ENCODE measurements at places on chromosomes 12 and 14. TPM values are rescaled to one million over a fixed set of nuclear protein-coding genes. Genes with fewer than 3 reads are reported as not detected.

GRCh38 chr14:67268426-67269150, 27.4 kb downstream of the PALS1 start:
- no peak overlapping the region for H3K27ac ChIP-seq
- H3K4me3 ChIP-seq, result no peak overlapping the region
- no peaks in the 10 kb centered on the region for H3K27me3 ChIP-seq
- DNase-seq, result no peak
- H3K36me3 ChIP-seq, result no peaks in the 10 kb centered on the region

DNA sequence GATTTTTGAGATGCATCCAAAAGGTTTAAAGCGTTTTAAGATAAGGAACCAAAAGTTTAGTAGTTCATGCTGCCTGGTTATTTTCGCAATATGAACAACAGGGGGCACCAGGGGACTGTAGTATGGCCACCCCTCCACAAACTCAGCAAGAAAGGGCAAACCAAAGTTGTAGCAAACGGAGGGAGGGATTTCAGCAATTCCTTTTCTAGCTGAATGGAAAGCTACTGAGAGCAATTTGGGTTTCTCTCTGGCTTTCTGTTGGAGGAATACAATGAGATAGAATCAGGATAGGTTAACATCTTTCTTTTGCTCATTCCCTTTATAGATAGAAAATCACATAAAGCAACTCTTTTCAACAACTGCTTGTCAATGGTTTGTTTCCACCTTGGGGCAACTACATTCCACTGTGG, 62.5 kb downstream of the DRAM1 start:
- DNase-seq, result peak; percentile 82
- no peak overlapping the region for H3K27ac ChIP-seq
- H3K4me1 ChIP-seq, result peaks cover 12% of the 10 kb centered on the region
- no peak overlapping the region for H3K4me3 ChIP-seq
- H3K36me3 ChIP-seq, result no peaks in the 10 kb centered on the region
- no peaks in the 10 kb centered on the region for H3K27me3 ChIP-seq

- H3K27me3 ChIP-seq, result no peaks in the 10 kb centered on the region
- H3K36me3 ChIP-seq, result no peaks in the 10 kb centered on the region
- DNase-seq, result no peak
- no peak overlapping the region for H3K4me3 ChIP-seq
- no peak overlapping the region for H3K27ac ChIP-seq
Measured at GRCh38 chr12:105071981-105072380, 12.3 kb downstream of the ALDH1L2 start.

GRCh38 chr12:117437516-117438255, 76.3 kb upstream of the NOS1 start:
- no peak overlapping the region for H3K27ac ChIP-seq
- no peak overlapping the region for H3K4me3 ChIP-seq
- no peaks in the 10 kb centered on the region for H3K4me1 ChIP-seq
- H3K27me3 ChIP-seq, result no peaks in the 10 kb centered on the region
- H3K36me3 ChIP-seq, result no peaks in the 10 kb centered on the region
- DNase-seq, result no peak

DNA sequence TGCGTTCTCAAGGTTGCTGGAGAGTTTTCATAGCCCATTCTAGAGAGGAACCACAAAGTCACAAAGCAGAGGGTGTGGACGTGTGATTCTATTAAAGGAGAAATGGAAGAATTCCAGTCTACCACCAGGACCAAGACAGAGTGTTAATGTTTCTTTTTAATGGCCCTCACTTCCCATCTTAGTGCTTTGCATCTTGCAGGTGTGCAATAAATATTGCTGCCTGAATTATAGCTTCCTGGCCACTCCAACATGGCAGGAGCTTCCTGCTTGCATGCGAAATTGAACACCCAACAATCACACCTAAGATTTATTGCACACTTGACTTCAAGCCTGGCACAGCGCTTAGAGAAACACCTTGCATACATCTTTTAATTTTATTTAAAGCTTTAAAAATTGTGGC, 22.4 kb upstream of the PPP1CC start:
- no peak overlapping the region for H3K27ac ChIP-seq
- H3K36me3 ChIP-seq, result no peaks in the 10 kb centered on the region
- H3K4me1 ChIP-seq, result no peaks in the 10 kb centered on the region
- DNase-seq, result no peak

DNA sequence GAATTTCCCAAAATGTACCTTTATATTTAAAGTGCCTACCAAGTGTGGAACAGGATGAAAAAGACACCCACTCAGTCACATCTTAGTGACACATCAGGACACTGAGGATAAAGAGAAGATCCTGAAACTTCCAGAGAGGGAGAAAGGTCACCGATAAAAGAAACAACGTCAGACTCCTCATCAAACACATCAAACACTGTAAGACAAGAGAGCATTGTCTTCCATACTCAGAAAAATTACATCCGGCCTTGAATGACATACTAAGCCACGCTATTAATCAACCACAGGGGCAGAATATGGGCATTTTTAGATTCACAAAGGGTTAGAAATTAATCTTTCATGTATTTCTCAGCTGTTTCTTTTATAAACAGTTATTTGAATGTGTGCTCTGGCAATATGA, 490.3 kb downstream of the APAF1 start:
- no peak for DNase-seq
- no peaks in the 10 kb centered on the region for H3K4me1 ChIP-seq
- H3K27me3 ChIP-seq, result no peaks in the 10 kb centered on the region
- no peaks in the 10 kb centered on the region for H3K36me3 ChIP-seq

GRCh38 chr12:87758271-87758670, 270.9 kb downstream of the C12orf50 start:
- H3K4me3 ChIP-seq, result no peak overlapping the region
- no peaks in the 10 kb centered on the region for H3K36me3 ChIP-seq
- H3K4me1 ChIP-seq, result no peaks in the 10 kb centered on the region
- H3K27ac ChIP-seq, result no peak overlapping the region
- H3K27me3 ChIP-seq, result no peaks in the 10 kb centered on the region

- no peaks in the 10 kb centered on the region for H3K4me1 ChIP-seq
- H3K36me3 ChIP-seq, result no peaks in the 10 kb centered on the region
Measured at GRCh38 chr12:15546102-15546701, 223.9 kb downstream of the PTPRO start.

- H3K27ac ChIP-seq, result no peak overlapping the region
- no peak overlapping the region for H3K4me3 ChIP-seq
- H3K36me3 ChIP-seq, result no peaks in the 10 kb centered on the region
- H3K4me1 ChIP-seq, result no peaks in the 10 kb centered on the region
- DNase-seq, result no peak
Measured at GRCh38 chr12:25894759-25895158, 63.7 kb upstream of the RASSF8 start.

GRCh38 chr12:100229876-100230275, 29.3 kb downstream of the ACTR6 start:
- no peak overlapping the region for H3K27ac ChIP-seq
- no peaks in the 10 kb centered on the region for H3K36me3 ChIP-seq
- no peaks in the 10 kb centered on the region for H3K4me1 ChIP-seq
- no peak for DNase-seq
- H3K4me3 ChIP-seq, result no peak overlapping the region

GRCh38 chr14:67112344-67112743, 76.9 kb upstream of the GARIN2 start:
- H3K4me3 ChIP-seq, result no peak overlapping the region
- no peaks in the 10 kb centered on the region for H3K36me3 ChIP-seq
- H3K27ac ChIP-seq, result no peak overlapping the region
- H3K27me3 ChIP-seq, result no peaks in the 10 kb centered on the region
- no peaks in the 10 kb centered on the region for H3K4me1 ChIP-seq

Gene CLEC7A
- 1.9 TPM for total RNA-seq

Gene E2F7
- 1.9 TPM for total RNA-seq

Gene MEG3
- 228 TPM for total RNA-seq

Gene ABHD12B
- not detected for total RNA-seq

Gene FAM161B
- total RNA-seq, result 15.0 TPM

Gene KRT82
- total RNA-seq, result not detected

Gene VRTN
- total RNA-seq, result 0.47 TPM

Data from testis (tissue), 5 donors.